COR-L47 (cell line): ENCODE measurements at places on chromosomes 1 and 21.

DNA sequence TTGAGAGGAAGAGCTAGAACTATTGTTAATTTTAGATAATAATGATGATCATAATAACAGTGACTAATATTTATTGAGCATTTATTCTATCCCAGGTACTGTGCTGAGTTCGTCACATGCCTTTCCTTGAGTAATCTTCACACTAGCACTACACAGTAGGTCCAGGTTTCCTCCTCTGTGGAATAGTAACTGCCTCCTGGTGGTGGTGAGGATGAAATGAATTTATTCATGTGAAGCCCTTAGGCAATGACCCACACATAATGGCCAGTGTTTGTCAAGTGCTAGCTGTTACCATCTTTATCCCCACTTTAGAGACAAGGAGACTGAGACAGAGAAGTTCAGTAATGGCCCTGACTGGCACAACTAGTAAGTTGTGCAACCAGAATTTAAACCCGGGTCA, 5.9 kb downstream of the NIPAL3 start:
- DNase-seq: no peak

- DNase-seq: no peak
These were observed 339.2 kb upstream of the KAZN start for GRCh38 chr1:14259191-14259757.

DNA sequence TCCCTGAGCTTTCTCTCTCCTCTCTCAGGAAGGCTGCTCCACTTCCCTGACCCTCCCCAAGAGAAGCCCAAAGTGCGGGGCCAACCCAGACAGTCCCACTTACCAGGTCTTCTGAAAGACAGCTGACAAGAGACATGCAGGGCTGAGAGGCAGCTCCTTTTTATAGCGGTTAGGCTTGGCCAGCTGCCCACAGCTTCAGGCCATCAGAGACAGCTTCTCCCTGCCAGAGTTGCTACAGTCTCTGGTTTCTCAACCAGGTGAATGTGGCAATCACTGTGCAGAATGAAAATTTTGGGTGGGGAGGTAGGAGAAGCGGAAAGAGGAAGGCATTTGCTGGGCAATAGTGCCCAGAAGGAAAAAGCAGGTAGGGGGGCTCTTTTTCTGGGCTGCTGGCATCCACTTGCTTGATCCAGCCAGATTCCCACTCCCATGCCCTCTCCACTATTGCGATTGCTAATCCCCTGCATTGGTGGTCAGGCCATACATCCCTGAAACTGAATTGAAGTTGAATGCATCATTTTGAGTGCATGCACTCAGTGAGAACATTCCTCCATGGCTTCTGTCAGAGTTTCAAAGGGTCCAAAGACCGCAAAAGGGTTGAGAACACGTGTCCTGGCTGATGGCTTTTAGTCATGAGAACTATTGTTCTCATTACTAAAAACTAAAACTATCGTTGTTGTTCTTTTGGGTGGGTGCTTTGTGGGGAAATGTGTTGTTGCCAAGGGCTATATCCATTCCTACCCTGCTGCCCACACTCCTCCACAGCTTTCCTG, at the start of gene S100A8:
Gene S100A8, minus strand, starts transcription at position 136 of the 773 bp plus-strand sequence. CDS start 538 bp downstream, outside the sequence.
- DNase-seq: no peak

GRCh38 chr1:87314091-87314490, 14.6 kb upstream of the LMO4 start:
- DNase-seq: no peak

- DNase-seq: no peak
These were observed 35.9 kb downstream of the FCER1A start for GRCh38 chr1:159338018-159338417.

DNA sequence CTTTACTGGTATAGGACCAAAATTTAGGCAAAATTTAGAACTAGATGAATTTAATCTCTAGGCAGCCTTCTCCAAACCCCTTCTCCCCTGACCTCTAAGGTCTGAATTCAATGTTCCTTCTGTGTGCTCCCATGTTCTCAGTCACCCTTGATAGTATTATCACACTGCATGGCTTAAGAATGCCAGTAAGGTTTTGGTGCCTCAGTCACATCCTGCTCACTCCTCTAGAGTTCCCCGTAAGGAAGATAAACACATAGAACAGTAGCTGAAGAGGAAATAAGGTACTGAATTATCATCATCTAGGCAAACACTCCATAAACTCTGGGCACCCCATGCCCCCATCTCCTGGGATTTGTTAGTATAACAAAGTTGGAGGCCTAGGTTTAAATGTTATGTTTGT, 18.2 kb downstream of the PRRX1 start:
- DNase-seq: no peak

DNA sequence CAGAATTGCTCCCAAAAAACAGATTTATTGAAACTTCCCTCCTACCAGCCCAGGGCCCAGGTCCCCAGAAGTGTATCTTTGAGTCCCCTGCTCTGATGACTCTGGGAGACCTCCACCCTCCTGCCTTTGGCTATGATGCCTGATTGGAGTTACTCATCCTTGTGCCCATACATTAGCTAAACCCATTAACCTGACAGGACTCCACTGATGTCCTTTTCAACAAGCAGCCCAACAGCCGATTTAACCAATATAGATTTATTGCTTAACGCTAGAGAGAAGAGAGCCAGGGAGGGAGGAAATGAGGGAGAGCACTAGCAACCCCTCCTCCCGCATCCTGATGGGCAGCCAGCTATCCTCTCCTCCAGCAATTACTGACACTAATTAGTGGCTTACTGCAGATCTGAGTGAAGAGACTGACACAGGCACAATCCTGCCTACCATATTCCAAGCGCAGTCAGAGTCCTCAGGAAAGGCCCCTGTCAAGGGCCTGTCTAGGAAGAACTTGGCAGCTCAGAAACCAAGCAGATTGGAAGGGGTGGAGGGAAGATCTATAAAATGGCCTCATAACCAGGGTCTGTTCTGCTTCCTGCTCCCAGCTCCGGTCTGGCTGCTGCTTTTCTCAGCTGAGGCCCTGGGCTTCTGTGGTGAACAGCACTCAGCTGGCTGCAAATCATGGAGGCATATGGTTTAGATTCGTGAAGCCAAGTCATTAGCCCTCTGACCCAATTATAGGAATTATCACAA, 484.5 kb upstream of the DAB1 start:
- peak; percentile 2 for DNase-seq

GRCh38 chr1:36937371-36937770, 96.9 kb downstream of the GRIK3 start:
- DNase-seq: no peak

DNA sequence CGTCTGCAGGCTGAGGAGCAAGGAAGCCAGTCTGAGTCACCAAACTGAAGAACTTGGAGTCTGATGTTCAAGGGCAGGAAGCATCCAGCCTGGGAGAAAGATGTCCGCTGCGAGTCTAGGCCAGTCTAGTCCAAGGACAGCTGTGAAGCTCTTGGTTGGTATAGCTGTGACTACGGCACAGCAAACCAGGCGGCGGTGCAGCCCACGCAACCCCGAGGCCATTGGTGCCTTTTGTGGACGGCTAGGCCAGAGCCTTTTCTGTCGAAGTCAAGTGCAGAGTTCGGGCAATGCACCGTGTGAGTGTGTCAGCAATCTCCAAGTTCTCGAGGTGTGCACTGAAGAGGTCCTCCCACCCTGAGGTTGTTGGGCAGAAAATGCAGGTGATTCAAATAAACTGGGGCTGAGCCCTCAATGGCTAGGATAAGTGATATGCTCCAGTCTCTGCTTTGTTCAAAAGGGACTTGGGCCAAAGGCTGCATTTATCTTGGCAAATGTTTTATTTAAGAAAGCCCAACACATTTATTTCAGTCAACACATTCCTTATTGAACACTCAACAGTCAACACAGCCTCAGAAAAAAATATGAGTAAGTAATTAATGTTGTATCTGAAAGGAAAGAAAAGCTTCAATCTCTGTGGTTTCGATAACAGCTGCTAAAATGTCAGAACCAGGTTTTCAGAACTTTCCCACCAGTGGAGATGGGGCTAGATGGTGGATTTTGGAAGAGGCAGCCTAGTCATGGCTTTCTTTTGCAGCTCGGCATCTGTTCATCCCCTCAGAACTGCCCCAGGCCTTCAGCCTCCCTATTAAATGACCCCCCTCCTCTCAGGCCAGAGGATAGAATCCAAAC, 78.1 kb upstream of the COX20 start:
- peak; percentile 8 for DNase-seq

GRCh38 chr1:93904228-93904627, 5.0 kb downstream of the GCLM start:
- DNase-seq: no peak

DNA sequence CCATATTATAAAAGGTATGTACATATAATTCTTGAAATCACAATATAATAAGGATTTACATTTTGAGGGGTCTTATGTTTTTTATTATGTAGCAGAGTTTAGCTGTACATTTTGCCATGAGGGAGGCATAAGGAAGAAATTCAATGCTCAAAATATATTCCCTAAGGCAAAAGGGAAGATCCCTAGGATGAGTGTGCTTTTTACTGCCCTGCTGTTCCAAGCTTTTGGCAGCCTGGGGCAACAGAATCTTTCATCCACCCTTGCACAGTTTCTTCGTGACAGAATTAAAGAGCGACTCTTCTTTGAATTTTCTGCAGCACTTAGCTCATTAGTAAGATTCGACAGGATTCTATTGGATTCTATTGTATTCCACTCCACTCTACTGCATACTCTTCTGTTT, 39.5 kb upstream of the DAB1 start:
- DNase-seq: no peak

DNA sequence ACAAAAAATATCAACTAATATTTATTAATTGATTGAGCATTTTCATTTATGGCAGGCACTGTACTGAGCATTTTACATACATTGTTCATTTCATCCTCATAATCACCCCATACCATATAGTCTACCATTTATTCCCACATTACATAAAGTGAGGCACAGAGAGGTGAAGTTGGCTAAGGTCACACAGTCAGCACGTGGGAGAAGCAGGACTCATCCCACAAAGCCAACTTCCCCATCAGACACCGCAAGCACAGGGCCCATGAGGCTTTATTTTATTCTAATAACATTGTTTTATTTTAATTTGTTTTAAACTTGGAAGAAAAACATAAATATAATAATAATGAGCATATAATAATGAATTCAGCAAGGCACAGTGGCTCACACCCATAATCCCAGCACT, 43.1 kb upstream of the CAPZB start:
- DNase-seq: no peak

- DNase-seq: no peak
These were observed 26.1 kb downstream of the NENF start for GRCh38 chr1:212458817-212459216.

DNA sequence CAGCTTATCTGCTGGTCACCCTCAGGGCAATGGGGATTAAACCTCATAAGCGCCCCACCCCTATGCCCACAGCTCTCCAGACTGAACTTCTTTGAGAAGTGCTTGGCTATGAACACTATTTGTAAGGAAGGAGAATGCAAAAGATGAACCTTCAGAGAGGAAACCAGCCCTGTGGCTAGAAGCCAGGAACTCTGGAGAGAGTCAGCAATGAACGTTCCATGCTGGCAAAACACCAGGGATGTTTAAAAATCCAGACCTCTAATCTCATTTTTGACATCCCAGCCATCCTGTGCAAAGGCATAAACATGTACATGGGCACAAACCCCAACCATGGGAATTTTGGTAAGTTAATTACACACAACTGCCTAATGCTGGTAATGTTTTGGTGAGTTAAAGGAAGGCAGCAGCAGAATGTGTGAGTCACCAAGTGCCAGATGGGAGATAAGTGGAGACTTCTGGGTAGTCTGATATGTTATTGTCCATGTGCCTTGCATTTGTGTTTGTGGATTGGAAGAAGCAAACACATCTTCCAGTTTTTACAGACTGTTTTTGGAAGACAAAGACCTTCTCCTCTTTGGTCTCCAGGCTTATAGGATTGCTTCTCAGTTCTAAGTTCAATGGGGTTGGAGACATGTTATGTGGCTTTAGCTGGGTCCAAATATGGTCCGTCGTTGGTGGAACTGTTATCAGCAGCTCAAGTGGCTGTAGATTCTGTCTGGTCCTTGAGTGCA, 174.1 kb upstream of the ETV3 start:
- no peak for DNase-seq

GRCh38 chr1:41678111-41678878, 193.8 kb upstream of the EDN2 start:
- no peak for DNase-seq

DNA sequence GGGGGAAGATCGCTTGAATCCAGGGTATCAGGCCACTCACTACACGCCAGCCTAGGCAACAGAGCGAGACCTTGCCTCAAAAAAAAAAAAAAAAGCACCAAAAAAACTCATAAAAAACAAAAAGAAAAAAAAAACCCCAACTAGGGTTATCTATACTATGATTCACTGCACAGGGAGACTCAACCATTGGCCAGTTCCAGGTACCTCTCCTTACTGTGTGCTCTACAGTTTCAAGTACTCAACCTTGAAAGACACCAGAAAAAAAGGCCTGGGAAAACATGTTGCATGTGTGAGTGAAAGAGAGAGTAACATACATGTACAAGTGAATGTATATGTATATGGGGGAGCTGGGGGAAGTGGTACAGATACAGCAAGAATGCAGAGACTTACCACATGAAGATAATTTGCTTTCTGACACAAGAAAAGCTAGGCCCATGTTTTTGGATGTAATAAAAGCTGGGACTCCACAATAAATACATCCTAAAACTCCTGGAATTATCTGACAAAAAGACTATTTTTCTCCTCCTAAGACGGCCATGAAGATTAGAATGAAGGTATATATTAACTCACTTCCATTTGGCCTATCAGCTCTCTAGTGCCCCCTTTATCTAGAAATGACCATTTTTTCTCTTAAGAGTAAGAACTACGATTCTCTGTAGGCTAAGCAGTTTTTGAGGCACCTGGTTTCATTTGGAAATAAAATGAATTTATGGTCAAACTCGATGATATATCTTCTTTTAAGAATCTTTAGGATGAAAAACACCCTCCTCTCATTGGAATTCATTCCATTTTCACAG, 52.2 kb downstream of the SLC27A3 start:
- DNase-seq: no peak

DNA sequence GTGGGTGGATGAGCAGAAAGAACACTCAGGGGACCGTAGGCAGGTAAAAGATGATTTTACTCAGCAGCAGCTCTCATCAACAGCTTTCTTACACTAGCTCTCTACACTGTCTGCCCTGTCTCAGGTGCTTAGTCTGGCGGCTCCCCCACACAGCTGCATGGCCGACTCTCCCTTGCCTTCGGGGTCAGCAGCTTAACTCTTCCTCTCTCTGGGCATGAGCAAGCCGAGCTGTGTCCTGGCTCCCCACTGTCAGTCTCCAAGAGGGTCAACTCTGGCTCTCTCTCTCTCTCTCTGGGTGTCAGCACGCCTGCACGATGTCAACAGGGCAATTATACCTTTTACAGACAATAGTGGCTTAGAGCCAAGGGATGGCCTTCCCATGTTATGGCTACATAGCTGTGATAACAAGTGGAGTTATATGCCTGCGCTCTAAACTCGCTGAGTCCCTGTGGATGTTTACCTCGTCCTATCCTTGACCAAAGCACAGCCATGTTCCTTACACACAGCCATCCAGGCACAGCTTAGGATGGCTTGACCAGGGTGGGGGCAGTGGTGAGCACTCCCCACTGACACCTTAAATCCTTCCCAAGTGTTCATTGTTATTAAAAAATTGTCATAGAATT, 3.1 kb upstream of the BCL10 start:
- peak; percentile 14 for DNase-seq

DNA sequence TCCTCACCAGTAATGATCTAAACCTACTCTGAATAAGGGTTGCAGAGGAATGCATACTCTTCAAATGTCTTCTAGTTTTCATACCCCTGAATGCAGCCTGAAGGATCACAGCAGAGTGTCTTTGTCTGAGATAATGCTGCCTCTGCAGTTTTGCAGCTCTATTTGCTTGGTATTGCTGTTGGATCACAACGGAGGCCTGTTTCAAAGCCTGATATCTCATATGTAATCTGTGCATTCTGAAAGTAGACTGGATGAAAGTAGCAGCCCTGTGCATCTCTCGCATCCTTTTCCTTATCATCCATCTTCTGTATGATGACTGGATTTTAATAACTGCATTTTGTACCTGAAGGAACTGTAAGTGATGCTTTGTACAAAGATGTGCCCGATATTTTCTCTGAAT, 34.9 kb upstream of the F13B start:
- DNase-seq: no peak
